ENCODE measurements at places on chromosomes 5 and 9. TPM values are rescaled to one million over a fixed set of nuclear protein-coding genes. Genes with fewer than 3 reads are reported as not detected.

SARDH gene
- under 0.01 TPM for total RNA-seq

GFI1B gene
- total RNA-seq = not detected

ADAMTS13 gene
- 1.0 TPM for total RNA-seq

EMB gene
- total RNA-seq = 40.8 TPM

DMGDH gene
- total RNA-seq = 11.6 TPM

FOXI1 gene
- total RNA-seq = not detected

FGD3 gene
- 0.26 TPM for total RNA-seq

GLRA1 gene
- total RNA-seq = not detected

CATSPER3 gene
- total RNA-seq = under 0.01 TPM

CDX1 gene
- total RNA-seq = not detected

CAMSAP1 gene
- 26.2 TPM for total RNA-seq

TLE1 gene
- 40.0 TPM for total RNA-seq

LCN12 gene
- total RNA-seq = not detected

PTPDC1 gene
- total RNA-seq = 7.9 TPM

PCDH1 gene
- 85.3 TPM for total RNA-seq

TMEM215 gene
- total RNA-seq = not detected

TXNDC8 gene
- not detected for total RNA-seq

STOML2 gene
- 248 TPM for total RNA-seq

SEPTIN8 gene
- 22.6 TPM for total RNA-seq

PCDHB9 gene
- total RNA-seq = not detected

GABRA6 gene
- total RNA-seq = not detected

PSAT1 gene
- total RNA-seq = 142 TPM

TMOD1 gene
- not detected for total RNA-seq

FGF1 gene
- total RNA-seq = 0.38 TPM

LNPEP gene
- 30.3 TPM for total RNA-seq

EIF4E1B gene
- not detected for total RNA-seq

TAF11L5 gene
- not detected for total RNA-seq

CDK5RAP2 gene
- 16.8 TPM for total RNA-seq

SETD9 gene
- total RNA-seq = 10.2 TPM

MYO10 gene
- 39.5 TPM for total RNA-seq

NR2F1 gene
- total RNA-seq = 1.6 TPM

GRAMD2B gene
- 12.0 TPM for total RNA-seq

PLPPR1 gene
- not detected for total RNA-seq

OR1L6 gene
- total RNA-seq = not detected
